Activated CD4-positive, CD25-positive, alpha-beta regulatory T cell treated with anti-CD3 and anti-CD28 coated beads, Interleukin-2, amount 50 U/mL, for 24 hours (primary cell): ENCODE measurements at places on chromosomes 5 and 9.

- ATAC-seq: no peak
Measured at GRCh38 chr5:166561759-166562158, 1729.7 kb upstream of the WWC1 start.

DNA sequence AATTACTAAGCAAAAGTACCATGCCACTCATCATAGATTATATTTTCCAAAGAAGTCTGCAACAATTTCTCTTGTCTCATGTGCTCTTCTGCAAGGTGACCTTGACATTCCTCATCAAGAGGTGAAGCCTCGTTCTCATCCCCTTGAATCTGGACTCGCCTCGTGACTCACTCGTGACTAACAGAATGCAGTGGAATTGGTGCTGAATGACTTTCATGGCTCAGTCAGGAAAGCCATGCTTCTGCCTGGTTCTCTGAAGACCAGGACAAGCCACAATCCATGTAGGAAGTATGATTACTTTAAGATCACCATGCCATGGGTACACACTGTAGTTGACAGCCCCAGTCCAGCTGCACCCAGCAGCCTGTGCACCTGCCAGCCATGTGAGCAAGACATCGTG lies 335.8 kb downstream of the GADD45G start:
- ATAC-seq: no peak

- peak; percentile 33 for ATAC-seq
Measured at GRCh38 chr5:171840066-171840465, 54.4 kb downstream of the SMIM23 start.

- ATAC-seq: no peak
Measured at GRCh38 chr5:5822729-5823257, 400.3 kb downstream of the ICE1 start.

DNA sequence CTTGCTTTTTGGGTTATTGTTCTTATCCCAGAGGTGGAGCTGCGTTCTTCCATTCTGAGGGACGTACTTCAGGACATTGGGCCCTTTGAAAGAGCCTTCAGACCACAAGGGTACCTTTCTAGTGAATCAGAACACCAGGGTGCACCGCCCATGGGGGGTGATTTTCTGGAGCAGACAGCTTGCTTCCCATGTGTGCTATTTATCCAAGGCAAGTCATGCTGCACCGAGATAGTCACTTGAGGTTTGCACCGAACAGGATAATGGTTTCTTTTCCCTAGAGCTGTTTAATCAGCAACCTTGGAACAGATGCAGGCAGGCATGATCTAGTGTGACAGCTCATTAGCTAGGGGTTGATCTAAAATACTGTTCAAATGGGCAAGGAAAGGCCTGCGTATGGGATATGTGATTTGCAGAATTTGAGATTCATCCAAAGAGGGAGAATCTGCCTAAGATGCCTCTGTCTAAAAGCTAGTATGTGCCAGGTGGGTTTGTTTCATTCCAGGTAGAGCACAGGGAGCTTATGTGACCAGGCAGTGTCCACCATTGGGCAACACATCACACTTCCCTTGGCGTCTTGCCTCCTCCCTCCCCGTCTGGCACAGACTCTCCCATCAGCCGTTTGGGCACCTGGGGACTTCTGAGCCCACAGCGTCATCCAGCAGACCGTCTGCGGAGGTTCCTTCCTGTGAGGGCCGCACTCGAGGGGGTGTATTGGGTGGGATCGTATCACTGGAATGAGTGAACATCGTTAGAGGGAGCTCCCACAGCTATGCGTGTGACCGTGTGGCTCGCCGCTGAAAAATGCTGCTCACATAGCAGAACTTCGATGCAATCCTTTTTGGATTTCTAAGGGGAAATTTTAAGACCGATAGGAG lies 23.0 kb downstream of the ABL1 start:
- no peak for ATAC-seq

GRCh38 chr9:68997666-68998065 lies 16.2 kb downstream of the PRKACG start:
- ATAC-seq: no peak

- ATAC-seq: no peak
Measured at GRCh38 chr9:15549611-15550010, 3.2 kb upstream of the CCDC171 start.

DNA sequence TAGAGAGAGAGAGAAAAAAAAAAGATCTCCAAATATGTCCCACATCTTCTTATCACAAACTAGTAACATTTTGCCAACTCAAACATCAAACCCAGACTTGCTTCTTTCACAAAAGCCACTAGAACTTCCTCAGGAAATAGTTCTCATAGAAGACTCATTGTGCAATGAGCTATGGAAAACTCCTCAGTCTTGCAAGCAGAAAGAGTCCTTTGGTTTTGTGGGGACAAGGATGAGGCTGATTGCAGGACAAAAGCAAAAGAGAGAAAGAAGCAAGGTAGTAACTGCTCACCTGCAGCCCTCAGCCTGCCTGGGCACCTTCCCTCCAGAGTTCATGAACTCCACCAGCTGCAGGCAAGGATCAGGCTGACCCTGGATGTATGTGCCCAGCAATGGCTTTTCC lies 399.0 kb downstream of the IRX1 start:
- ATAC-seq: no peak

DNA sequence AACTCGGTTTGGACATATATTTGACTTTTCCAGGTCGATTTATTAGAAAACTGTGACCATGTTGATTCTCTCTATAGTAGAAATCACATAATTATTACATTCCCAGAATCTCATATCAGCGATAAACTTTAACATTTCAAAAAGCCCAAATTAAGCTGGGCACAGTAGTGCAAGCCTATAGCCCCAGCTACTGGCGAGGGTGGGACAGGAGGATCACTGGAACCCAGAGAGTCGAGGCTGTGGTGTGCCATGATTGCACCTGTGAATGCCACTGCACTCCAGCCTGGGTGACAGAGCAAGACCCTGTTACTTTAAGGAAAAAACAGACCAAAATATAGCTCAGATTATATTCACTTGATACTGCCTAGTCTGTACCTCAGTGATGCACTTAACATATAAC lies 128.9 kb downstream of the CPLANE1 start:
- no peak for ATAC-seq

DNA sequence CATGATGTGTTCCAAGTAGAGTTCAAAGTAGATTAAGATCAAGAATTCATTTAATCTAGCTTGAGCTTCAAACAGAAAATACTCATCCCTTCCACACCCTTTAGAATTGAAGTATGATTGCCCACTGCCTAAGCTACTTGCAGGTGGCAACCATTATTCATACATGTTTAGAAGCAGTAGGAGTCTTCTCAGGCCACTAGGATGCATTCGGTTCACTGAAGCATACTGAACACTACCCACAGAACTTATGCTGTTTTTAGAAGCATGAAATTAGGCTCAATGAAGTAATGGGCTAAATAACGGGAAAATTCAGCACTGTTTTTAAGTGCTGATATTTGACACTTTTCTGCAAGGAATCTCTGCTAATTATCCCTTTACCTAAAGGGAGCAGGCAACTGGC lies 263.4 kb downstream of the DEPDC1B start:
- ATAC-seq: no peak

DNA sequence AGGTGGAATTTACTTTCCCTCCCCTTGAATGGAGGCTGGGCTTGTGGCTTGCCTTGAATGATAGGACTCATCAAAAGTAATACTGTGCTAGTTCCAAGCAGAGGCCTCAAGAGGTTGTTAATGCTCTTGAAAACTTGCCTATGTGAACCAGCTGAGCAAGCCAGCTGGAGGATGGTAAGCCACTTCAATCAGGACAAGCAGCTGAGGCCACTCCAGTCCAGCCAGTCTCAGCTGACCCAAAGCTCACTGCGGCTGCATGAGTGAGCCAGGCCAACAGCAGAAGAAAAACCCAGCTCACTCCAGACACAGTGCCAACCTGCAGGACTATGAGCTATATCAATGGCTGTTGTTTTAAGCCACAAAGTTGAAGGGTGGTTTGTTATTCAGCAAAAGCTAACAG lies 182.8 kb downstream of the MCTP1 start:
- ATAC-seq: no peak

DNA sequence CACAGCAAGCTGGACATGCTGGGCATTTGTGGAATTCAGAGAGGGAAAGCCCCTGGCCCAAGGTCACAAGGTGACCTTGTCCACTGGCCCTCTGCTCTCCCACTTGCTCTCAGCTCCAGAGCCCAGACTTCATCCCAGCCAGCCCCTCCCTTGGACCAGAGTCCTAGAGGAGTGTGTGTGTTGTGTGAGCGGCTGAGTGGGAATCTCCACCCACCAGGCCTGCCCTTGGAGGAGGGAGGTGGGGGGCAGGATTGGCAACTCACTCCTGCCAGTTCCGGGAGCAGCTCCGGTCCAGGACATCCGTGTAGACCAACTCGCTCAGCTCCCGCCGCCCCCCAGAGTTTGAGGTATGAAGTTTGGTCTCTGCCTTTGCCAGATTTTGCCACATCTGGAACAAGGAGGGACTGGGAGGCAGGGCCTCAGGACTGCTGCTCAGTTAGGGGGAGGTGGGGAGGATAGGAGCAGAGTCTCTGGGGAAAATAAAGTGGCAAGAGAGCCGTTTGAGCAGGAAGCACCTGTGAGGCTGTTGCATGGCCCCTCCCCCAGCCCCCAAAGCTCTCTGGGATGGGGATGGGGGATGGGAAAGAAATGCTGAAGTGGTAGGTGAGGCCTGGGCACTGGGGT lies 1.4 kb downstream of the MZB1 start:
- ATAC-seq: no peak

- no peak for ATAC-seq
Measured at GRCh38 chr9:113564498-113565237, 101.1 kb downstream of the RGS3 start.

- ATAC-seq: no peak
Measured at GRCh38 chr5:34034534-34035327, 8.3 kb downstream of the C1QTNF3 start.

GRCh38 chr9:100364013-100364412 lies 11.3 kb upstream of the TEX10 start:
- ATAC-seq: no peak

GRCh38 chr9:8030095-8030494 lies 230.5 kb upstream of the DMAC1 start:
- ATAC-seq: no peak

- ATAC-seq: no peak
Measured at GRCh38 chr9:87950296-87950695, 24.0 kb downstream of the CDK20 start.

DNA sequence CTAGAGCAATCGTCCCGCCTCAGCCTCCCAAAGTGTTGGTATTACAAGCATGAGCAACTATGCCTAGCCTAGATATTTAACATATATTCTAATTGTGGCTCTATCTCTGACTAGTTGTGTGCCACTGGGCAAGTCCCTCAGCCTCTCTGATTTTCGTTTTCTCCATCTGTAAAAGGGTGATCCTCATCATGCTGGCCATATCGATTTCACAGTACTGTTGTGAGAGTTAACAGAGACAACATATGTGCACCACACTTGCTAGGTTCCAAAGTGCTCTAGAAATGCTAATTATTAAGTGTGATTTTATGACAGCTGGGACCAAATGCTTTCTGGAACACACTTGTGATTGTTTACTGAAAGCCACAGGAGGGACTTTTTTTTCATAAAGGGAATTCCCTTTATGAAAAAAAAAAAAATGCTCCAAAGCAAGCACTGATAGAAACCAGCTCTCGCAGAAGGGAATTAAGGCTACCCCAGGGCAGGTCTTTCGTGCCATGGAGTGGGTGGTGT lies 78.5 kb upstream of the EPB41L4B start:
- peak; percentile 83 for ATAC-seq

DNA sequence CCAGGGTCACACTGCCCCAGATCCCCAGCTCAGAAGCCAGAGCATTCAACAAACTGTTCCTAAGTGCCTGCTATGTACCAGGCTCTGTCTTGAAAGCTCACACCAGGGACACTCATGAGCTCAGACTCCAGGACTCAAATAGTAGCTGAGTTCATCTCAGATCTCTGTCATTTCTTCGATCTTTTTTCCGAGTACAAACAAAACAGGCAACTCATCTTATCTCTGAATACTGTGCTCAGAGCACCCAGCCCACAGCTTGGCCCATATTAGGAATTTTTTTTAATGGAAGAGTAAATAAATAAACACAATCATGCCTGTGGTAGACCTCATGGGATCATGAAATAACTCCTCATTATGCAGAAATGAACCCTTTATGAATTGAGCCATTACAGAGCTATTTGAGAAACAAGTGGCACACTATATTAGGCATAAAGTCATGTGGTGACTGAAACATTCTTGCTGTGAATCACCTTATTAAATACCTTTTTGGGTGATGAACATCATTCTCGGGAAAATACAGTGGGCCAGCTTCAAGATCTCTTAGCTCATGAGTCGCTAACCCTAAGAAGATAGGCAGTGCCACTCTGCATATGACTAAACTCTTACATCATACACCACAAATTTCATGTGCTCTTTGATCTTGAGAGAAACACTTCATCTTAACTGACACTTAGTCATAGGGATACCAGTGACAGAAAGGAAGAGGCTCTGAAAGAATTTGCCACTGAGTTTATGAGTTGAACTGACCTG lies 9.9 kb downstream of the SH3RF2 start:
- ATAC-seq: peak; percentile 83

GRCh38 chr5:137880313-137880712 lies 8.9 kb upstream of the PKD2L2 start:
- ATAC-seq: no peak

- ATAC-seq: no peak
Measured at GRCh38 chr9:130287736-130288135, 22.2 kb downstream of the HMCN2 start.

- peak; percentile 27 for ATAC-seq
Measured at GRCh38 chr5:67178085-67178484, 18.5 kb downstream of the CD180 start.

DNA sequence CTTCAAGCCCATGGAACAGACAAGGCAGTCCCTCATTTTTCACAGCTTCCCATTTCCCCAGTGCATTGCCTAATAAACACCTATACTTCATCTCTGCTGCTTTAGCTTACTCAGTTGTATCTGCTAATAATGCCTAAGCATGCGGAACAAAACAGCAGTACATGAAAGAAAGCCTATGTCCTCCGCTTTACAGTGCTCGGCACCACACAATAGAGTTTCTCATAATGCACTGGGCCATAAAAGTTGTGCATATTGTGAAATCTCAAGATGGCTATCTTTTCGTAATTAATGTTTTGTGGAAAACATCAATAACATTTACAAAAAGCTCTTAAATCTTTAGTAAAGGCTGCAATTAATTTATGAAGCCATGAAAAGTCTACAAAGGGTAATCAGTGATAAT lies 69.3 kb downstream of the DENND1A start:
- no peak for ATAC-seq

GRCh38 chr5:103355579-103355978 lies 97.0 kb downstream of the MACIR start:
- no peak for ATAC-seq

GRCh38 chr9:93624977-93625376 lies 48.6 kb downstream of the PHF2 start:
- ATAC-seq: no peak

- ATAC-seq: no peak
Measured at GRCh38 chr5:124658867-124659557, 87.4 kb downstream of the ZNF608 start.

- no peak for ATAC-seq
Measured at GRCh38 chr5:38543886-38544285, 12.6 kb downstream of the LIFR start.

- ATAC-seq: no peak
Measured at GRCh38 chr9:6078382-6079105, 63.1 kb upstream of the RANBP6 start.

DNA sequence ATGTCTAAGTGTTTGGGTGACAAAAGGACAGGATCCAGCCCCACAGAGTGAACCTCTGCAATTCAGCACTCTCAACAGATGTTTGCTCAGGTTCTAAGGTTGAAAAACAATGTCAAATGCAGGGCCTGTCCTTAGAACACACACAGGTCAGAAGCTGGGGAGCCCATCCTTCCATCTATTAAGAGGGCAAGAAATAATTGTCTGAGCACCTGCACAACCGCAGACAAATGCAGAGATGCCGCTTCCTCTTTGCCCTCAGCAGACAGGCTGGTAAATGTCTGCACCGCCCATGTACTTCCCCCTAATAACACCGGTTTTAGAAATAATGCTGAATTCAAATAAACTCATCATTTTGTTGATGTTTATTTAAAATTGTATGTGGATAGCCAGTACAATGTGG lies 414.5 kb upstream of the ADAMTS16 start:
- no peak for ATAC-seq
